ENCODE measurements at places on chromosomes 6 and 20.

- DNase-seq = no peak
These were observed 57.1 kb downstream of the GOPC start for GRCh38 chr6:117545161-117545595.

DNA sequence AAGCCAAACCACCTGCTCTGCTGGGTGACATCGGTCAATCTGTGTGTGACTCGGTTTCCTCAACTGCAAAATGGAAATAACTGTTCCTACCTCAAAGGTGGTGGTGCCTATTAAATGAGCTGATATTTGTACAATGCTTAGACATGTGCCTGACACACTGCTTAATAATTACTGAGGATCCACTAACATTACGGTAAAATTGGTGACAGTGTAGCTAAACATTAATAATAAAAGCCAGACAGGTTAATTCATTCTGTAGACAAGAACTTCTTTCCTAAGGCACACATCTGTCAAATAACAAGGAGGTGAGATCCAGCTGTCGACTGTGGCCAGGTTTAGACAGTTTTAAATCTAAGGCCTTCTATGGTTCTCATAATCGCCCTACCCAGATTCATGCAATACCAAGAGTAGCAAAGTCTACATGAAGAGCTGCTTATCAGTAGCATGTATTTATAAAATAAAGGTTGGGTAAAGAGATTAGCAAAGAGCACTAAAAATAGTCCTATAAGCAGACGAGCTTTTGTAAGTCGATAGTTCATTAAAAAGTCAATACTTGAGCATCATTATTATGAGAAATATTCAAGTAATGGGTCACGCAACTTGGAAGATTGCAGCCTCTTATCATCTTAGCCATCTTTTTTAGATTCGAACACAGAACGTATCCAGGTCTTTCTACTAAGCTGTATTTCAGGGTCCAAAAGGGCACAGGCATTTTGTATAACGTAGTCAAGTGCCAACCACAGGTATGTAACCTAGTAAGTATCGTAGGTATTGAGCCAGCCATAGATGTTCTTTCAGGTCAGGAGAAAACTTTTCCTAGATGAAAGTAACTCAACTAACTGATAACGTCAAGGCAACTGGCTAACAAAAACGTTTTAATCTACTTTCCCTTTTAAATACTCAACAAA, 3.2 kb downstream of the CNKSR3 start:
- DNase-seq = no peak

DNA sequence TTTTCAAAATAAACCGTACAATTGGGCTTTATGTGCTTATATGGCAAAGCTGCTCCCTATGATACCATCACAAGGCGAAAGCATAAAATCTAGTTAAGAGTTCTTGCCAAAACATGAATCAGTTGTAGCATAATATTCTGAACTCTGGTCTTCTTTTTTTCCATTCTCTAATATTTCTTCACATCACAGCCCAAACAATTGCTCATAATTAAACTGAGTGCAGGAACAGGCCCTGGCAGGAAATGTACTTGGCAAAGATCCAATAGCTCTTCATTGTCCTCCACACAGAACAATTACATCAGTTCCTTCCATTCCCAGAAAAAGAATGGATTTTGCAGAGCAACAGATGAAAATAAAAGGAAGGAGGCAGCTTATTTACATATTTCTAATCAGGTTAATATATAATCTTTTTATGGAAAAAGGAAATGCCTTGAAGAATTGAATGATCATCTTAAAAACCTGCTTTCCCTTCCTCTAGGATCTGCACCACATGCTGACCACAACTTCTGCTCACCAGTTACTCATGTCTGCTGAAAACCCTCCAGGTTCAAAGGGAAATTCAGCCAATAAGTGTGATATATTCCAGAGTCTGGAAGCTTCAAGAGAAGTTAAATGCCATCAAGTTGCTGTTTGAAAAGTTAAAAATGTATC, 123.3 kb upstream of the COL21A1 start:
- DNase-seq = peak; percentile 89

DNA sequence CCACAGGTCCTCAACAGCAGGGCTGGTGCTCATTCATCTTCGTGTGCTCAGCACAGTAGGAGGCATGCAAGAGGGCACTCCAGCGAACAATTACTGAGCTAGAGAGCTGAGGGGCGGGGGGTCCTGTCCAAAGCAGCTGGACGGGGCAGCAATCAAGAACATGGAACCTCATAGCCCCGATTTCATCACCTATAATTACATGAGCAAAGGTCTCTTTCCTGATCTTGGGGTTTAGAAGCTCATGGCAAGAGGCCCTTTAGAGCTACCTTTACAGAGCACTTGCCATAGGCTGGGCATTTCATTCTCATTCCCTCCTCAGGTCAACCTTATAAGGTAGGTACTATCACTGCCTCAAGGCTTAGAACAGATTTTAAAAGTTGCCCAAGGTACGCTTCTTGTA, 10.4 kb downstream of the MOCS1 start:
- DNase-seq = no peak

GRCh38 chr6:7041511-7042026, 66.2 kb upstream of the RREB1 start:
- no peak for DNase-seq

GRCh38 chr20:48070991-48071652, 285.8 kb upstream of the SULF2 start:
- DNase-seq = no peak

GRCh38 chr6:21519642-21520041, 73.9 kb upstream of the SOX4 start:
- no peak for DNase-seq

DNA sequence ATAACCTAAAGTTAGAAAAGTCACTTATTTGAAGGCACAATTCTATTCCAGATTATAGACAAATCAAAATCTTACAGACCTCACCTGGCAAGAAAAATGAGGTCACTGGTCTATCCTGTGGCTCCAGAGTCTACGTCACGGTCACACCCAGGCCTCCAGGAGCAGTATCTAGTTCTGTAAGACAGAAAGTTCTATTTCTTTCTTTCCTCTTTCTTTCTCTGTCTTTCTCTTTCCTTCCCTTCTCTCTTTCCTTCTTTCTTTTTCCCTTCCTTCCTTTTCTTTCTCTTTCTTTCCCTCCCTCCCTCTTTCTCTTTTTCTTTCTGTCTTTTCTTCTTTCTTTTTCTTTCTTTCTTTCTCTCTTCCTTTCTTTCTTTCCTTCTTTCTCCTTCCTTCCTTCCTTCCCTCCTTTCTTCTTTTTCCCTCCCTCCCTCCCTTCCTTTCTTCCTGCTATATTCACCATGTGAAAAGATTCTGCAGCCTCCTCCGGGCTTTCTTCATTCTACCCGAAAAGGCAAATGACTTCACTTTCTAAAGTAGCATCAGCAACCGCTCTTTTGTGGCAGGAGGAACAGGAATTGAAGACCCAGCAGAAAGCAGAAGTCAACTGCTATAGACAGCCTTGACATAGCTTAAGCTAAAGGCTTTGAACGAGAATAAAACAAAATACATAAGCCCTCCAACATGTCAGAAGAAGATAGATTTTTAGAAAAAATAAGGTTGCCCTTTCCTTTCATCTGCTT, 83.9 kb upstream of the SIRPG start:
- no peak for DNase-seq

GRCh38 chr20:24868396-24868927, 80.6 kb upstream of the CST7 start:
- peak; percentile 8 for DNase-seq

DNA sequence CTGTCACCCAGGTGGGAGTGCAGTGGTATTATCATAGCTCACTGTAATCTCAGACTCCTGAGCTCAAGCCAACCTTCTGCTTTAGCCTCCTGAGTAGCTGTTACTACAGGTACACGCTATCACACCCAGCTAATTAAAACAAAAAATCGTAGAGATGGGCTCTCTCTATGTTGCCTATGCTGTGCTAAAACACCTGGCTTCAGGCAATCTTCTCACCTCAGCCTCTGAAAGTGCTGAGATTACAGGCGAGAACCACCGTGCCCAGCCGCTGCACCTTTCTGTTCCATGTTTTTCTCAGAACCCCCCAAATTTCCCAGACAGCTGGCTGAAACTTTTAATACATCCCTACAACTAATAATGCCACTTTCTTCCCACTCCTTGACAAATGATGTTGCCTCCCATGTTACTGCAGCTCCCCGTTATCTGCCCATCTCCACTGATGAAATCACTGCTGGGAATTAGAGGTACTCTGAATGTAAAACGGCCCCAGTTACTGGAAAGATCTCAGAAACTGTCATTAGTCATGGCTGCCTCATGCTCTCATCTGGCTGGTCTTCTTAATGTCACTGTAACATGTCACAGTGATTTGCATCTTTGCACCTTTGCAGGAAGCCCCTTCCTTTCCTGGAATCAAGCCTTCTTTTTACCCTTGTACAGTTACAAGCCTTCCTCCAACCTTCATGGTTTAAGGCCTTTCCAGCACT, 697.5 kb downstream of the PRKN start:
- DNase-seq = peak; percentile 9

- DNase-seq = no peak
These were observed 8.8 kb downstream of the BICRAL start for GRCh38 chr6:42790549-42791181.

DNA sequence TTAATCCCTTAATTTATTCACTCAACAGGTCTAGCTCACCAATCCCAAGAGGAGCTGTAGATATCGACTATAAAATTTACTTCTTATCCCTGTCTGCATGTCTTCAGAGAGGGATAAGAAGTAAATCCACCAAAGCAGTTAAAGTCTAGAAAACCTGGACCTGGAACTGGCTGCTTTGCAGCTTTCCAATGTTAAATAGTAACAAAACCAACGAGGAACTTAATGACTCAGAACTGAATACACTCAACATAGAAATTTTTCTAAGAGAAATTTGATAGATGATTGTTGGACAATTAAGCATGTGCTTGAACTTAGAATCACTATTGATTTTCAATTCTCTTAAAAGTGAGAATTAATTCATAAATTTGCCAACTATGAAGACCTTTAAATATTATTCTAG, 11.5 kb upstream of the TMEM244 start:
- DNase-seq = no peak

DNA sequence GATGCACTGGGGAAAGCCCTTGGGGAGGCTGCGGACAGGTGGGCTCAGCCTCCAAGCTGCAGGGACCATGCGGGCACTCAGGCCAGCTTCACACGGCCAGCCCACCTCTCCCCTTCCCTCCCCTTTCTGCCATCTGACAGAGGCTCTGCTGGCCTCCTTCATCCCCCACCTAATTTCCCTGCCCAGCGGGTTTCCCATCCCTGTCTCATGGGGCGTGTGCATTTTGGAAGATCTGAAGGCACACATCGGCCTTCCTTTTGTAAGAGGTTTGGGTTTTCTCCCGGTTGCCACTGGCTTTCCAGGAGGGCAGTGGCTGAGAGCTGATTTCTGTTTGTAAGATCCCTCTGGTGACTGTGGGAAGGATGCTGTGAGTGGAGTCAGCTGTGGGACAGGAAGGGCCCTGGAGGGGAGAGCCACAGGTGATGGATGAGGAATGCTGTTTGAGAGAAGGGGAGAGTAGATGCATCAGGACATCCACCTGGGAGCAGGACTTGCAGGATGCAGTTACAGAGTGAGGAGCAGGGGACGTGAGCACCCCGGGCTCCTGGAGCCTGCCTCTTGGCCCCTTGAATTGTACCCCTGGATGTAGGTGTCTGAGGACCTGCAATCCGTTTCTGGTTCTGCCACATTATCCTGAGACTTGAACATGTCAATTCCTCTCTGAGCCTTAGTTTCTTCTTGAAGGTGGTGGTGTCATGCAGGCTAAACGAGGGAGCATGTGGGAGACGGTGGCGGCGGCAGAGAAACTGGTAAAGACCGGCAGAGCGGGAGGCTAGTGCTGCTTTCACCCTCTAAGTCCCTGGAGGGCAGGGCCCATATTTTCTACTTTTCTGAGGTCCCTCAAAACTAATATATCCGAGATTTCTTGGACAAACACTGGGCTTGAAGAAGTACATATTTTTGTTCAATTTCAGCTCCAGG, 5.9 kb upstream of the TUBB1 start:
- no peak for DNase-seq

GRCh38 chr20:44678990-44679611, 27.6 kb upstream of the ADA start:
- no peak for DNase-seq

GRCh38 chr20:39885975-39886649, 802.9 kb downstream of the MAFB start:
- DNase-seq = peak; percentile 93

DNA sequence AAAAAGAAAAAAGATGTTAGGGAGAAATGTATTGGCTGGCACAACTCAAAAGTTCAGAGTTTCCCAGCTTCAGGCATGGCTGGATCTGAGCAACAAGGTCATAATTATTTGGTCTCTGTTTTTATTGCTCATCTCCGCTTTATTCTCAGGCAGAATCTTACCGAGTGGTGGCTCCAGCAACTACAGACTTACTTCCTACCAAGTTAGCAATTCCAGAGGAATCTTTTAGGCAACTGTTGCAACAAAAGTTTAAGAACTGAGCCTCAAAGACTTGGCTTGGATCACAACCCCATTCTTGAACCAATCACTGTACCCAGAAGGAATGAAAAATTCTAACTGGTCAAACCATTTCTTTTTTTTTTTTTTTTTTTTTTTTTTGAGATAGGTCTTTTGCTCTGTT, 35.5 kb upstream of the NCOA3 start:
- DNase-seq = peak; percentile 19

DNA sequence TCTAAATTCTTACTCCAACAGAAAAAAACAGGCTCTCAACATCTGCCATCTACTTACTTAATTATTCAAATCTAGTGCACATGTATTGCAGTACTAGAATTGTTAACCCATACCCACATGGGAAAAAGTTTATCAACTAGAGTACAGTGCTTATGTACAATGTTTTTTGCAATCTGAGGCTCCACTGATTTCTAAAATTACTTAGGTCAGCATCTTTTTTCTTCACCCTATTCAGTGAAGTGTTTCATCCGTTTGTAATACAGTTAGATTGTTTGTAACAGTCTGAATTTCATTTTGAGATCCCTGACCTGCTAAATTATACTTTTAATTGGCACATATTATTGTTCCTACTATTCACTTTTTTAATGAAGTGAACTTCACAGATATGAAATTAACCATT, 402.2 kb downstream of the FOXA2 start:
- no peak for DNase-seq

DNA sequence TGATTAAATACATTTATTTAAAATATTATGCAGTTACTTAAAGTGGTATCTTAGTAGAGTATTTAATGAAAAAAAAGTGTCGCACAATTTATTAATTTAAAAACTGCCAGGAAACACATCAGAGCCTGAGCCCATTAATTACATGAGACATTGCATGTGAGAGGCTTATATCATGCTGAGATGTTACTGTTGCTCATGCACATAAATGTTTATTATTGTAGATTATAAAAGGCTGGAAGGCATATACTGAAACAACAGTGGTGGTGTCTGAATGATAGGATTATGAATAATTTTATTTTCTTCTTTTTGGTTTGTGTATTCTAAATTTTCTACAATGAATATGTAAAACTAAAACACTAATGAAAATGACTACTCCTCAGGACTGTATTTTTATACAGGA, 45.7 kb upstream of the TXNDC5 start:
- DNase-seq = no peak

Measured in fibroblast of skin of right biceps (primary cell).